ENCODE measurements at places on chromosomes 1 and 21.
A peak's percentile ranks its signal among the peaks of the same experiment; 100 is the strongest.

DNA sequence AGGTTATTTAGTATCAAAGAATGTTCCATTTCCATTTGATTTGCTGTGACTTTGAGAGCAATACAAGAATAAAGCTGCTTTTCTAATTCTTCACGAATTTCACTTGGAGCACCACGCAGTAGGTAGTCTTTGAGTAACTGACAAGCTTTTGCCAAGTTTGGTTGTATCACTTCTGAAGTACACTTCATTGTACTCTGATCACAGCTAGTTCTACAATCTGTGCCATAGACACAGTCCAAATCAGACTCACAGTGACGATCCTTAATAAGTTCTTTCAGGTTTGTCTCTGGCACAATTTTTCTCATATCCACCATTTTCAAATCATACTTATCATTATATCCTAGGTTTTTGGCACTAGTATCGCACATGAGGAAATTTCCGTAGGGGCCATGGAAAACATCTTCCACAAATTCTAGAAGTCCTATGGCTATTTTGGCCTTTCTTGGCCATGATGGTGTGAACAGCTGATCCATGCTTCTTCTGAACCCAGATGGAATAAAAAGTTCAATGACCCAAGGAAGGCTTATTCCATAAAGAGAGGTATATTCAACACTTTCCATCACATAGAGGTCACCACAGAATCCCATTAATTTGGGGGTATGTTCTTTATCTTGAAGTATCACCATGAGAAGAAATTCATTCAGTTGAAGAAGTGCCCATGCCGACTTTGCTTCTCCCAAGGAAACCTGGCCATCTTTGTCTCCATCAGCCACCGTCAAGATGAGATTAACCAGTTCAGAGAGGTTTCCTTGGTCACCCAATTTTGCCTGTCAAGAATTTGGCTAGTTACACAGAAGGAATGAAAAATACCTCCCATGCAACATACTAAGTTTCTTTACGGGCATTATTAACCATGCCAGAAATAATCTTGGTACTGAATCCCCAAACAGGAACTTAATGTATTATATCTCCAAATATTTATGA, 11.9 kb downstream of the RPL5 start:
- no peak for DNase-seq

DNA sequence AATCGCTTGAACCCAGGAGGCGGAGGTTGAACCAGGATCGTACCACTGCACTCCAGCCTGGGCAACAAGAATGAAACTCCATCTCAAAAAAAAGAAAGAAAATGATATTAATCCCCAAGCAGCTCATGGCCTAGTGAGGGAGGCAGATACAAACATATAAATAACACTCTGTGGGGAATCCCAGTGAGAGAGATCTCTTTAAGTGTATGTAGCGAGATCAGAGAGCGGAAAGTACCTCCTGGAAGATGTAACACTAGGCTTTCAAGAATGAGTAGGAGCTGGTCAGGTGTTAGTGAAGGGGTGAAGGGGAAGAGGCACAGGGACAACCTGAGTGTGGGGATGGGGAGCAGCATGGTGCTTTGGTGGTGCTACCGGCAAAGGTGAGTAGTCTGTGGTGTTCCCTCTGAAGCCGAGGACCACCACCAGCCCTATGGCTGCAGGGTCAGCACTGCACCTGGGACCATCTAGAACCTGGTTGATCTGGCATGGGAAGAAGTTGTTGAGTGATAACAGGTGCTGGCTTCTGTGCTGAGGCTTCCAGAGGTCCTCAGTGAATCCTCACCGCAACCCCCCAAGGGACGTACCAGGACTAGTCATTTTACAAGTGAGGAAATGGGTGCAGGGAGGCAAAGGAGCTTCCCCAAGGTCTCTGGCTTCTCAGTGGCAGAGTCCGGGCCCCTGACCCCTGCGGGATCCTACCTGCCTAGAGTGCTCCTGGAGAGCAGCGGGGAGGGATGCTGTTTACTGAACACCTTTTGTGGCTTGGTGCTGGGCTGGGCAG, 367.6 kb upstream of the VAMP3 start:
- DNase-seq: peak; percentile 23

GRCh38 chr1:233078396-233078795, 128.0 kb downstream of the NTPCR start:
- no peak for DNase-seq

DNA sequence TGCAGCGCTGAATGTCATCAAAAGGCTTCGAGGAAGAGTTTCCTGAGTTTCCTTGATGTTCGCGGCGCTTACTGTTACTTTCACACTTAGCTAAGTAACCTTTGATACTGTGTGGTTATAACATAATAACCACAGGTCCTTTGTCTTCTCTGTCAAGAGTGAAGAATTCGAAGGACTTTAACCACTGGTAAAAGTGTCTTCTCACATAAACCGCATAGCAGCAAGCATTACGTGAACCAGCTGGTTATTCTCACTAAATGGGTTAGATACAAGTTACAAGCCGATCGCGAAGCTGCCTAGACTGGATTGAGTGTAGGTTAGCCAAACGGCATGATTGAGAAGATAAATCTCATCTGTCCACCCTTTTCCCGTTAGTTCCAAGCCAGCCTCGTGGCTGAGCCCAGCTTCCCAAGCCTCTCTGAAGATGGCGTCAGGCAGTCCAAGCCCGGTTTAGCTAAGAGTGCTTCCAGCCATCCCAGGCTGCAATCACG, 18.3 kb upstream of the IFNGR2 start:
- DNase-seq: no peak

DNA sequence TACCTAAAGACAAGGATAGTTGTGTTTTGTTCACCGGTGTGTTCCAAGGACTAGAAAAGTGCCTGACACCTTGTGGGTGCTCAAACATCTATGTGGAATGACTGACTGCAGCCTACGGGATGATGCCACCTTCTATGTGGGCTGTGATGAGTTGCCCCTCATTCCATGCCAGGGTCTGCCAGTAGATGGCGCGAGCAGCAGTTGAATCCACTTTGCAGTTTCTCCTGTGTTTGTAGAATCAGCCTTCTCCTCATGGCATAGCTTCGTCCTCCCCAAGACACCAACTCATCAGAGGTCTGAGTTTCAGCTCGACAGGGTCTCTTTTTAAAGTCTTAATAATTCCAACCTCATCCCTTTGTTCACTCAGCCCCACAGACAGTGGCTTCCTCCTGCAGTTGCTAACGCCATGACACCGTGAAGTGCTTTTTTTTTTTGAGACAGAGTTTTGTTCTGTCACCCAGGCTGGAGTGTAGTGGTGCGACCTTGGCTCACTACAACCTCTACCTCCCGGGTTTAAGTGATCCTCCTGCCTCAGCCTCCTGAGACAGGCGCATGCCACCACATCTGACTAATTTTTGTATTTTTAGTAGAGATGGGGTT, 133.7 kb downstream of the CAPN8 start:
- DNase-seq: peak; percentile 53

DNA sequence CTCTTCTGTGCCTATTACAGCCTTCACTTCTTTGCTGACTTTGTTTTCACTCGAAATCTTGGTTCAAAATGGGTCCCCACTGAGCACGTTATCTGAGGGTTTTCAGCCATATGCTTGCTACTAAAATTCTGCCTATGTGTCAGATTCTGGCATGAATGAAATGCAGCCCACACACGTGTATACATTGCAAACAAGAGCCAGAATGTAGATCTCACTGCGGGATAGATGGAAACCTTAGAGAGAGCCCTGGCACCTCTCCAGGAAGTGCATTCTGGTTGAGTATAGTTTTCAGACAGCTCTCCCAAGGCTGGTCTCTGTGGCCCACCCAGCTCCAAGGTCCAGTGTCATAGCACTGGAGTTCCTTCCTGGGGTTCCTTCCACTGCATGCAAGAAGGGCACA, 234.7 kb upstream of the GJB5 start:
- no peak for DNase-seq

DNA sequence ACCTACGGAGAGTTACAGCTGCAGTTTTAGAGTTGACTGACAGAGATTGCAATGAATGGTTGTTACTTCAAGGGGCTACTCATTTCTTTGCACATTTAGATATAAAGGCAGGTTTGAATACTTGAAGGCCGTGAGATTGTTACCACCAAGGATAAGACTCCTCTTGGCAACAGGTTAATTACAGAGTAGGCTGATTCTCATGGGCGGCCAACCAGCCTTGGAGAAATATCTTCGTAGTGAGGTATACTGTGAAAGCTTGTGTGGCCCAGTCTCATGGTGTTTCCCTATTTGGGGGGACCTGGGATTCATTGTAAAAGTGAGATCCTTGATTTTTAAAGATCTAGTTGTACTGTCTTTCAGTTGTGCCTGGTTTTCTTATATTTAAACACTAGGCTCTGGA, 103.2 kb upstream of the OLFM3 start:
- DNase-seq: no peak

- no peak for DNase-seq
Observed at GRCh38 chr1:157966031-157966537, 27.4 kb upstream of the KIRREL1 start.

- no peak for DNase-seq
Observed at GRCh38 chr1:236425031-236425663, 31.1 kb downstream of the EDARADD start.

DNA sequence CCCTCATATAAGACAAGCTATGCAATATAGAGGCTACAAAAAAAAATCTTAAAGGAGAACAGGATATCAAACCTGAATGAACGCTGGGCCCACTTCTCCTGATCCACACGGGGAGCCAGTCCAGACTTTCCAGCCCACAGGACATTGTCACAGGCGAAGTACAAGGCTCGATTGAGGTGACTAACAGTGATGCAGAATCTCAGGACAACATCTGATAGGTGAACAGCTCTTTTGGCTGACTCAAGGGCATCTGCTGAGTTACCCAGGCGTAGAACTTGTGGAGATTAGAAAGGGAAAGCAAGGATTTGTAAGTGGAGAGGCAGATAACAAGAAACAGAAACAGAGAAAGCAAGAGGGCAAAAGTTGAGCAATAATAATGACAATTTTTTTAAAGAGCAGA, 1.8 kb downstream of the PEX11B start:
- no peak for DNase-seq

GRCh38 chr1:153337980-153338853, 10.4 kb downstream of the PGLYRP4 start:
- no peak for DNase-seq

DNA sequence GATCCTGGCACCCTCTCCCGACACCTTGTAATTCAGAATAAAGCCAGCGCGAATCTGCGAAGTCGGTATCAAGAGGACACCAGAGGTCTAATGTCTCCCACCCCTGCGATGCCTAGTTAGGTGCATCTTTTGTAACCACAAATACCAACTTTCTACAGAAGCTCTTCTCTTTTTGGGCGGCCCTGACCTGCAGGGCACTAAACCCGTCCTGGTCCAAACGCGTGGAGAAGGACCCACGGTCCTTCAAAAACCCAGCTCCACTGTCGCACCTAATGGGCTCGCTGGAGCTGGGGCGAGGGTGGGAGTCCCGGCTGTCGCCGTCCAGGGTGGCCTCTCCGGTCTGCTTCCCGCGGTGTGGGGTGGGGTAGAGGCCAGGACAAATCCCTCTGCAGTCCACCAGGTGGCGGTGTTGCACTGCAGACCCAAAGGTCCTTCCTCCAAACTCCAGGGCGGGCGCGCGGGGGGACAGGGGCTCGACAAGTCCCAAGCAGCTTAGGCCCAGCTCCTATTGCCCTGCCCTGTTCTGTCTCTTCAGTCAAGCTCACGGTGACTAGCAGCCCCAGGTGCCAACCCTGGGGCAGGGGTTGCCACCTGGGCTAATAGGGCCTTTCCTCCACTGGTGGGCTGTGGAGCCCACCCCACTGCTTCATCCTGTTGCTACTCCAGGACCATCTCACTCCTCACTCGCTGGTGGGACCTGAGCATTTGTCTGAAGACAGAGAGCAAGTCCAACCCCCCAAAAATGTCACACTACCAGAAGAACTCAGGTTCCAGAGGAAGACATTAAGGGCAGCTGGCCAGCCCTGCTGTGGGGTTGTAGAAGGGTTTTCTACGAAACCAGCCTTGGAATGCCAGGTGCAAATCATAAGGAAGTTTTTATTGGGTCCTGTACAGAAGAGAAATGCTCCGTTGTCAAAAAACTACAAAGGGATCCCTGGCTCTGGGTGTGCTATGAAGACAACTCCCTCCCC, 2.8 kb downstream of the HES3 start:
- DNase-seq: peak; percentile 87

DNA sequence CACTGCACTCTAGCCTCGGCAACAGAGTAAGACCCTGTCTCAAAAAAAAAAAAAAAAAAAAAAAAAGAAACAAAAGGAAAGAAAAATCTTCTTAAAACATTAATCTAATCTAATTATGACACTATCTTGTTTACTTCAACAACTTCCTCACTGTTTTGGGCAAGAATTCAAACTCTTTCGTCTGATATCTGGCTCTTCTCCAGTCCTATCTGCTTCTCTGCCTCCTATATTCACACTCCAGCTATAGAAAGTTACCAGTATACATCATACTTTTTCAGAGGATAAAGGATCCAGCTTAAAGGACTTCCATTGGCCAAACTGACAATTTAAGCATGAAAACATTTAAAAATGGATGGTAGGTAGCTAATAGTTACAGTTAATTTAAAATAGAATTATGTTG, 47.3 kb downstream of the EIF2B3 start:
- no peak for DNase-seq

DNA sequence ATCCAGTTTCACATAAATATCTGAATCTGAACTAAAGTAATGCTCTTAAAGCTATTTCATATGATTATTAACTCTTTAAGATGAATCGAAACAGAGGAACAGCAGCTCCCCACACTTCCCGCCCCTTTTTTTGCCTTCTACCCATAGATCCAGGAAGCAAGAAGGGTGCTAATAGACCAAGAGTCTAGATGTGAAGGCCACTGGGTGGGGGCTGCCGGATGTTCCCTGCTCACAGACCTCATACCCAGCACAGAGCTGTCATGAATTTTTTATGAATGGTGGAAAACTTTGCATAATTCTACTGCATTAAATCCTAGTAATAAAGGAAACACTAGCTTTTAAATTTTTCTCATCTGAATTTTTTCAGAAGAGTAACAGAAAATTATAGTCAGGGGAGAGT, 283.9 kb upstream of the SGIP1 start:
- no peak for DNase-seq

Measured in ureter (tissue), 1 donor.